Stimulated activated naive CD4-positive, alpha-beta T cell treated with Interleukin-2 at 50 U/mL for 16 hours (primary cell): ENCODE measurements at places on chromosomes 16 and 17.

GRCh38 chr17:78253946-78254672 is 22.7 kb downstream of the TMEM235 start:
- DNase-seq = peak; percentile 80

DNA sequence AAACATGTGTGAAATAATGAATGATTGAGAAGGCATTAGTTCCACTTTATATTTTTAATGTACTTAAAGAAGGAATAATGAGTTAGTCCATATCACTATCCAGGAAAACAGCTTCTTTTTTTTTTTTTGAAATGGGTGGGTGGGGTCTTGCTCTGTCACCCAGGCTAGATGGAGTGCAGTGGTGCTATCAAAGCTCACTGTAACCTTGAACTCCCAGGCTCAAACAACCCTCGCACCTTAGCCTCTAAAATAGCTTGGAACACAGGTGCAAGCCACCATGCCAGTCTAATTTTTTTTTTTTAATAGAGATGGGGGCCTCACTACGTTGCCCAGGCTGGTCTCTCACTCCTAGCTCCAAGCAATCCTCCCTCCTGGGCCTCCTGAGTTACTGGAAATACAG is 275.5 kb downstream of the CEP112 start:
- no peak for DNase-seq

DNA sequence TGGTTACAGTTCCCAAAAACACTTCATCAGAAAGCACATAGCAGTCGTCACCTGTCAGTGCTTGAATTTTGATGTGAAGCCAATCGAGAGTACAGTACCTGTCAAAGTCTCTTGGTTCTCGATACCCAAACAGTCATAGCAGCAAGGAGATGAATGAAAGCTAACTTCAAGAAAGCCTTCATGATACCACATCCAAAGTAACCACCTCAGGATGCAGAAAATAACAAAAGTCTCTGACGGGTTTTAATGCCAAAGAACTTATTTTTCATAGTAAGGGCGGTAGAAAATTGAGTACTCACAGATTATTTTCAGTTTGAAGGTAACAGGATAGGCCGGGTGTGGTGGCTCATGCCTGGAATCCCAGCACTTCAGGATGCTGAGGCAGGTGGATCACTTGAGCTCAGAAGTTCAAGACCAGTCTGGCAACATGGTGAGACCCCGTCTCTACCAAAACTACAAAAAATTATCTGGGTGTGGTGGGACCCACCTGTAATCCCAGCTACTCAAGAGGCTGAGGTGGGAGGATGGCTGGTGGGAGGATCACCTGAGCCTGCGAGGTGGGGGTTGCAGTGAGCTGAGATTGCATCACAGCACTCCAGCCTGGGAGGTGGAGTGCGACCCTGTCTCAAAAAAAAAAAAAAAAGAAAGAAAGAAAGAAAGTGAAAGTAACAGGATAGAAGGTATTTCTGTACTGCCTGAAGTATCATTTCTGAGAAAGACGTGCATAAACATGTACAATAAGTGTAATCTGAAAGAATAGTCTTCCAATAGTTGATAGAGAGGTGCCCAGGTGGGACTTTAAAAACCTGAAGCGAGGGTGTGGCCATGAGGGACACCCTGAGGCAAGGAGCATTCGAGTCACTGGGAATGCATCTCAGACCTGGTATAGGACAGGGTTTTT is 15.4 kb downstream of the MFSD11 start:
- peak; percentile 15 for DNase-seq

GRCh38 chr17:43515656-43516055 is 30.5 kb downstream of the ETV4 start:
- DNase-seq = no peak

- no peak for DNase-seq
These were observed 39.4 kb downstream of the RTN4RL1 start for GRCh38 chr17:1985686-1986085.
